GOT3 (cell line): ENCODE measurements at places on chromosomes 3 and 15.
A peak's percentile ranks its signal among the peaks of the same experiment; 100 is the strongest.

DNA sequence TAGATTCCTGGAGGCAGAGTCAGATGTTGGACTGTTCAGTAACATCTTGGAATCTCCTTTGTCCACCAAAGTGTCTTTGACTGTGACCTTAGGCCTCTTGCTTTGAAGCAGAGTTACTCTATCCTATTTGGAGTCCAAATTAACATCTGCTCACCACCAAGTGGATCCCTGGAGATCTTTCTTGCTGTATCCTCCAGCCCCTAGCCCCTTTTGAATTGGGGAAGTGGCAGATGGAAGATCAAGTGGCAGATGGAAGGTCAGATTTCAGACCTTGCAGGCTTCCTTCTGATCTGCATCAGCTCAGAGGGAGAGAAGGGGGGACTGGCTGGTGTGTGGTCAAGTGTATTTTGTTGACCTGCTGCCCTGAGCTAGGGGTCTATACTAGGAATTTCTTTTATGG is 125.0 kb upstream of the ROPN1 start:
- no peak for DNase-seq

DNA sequence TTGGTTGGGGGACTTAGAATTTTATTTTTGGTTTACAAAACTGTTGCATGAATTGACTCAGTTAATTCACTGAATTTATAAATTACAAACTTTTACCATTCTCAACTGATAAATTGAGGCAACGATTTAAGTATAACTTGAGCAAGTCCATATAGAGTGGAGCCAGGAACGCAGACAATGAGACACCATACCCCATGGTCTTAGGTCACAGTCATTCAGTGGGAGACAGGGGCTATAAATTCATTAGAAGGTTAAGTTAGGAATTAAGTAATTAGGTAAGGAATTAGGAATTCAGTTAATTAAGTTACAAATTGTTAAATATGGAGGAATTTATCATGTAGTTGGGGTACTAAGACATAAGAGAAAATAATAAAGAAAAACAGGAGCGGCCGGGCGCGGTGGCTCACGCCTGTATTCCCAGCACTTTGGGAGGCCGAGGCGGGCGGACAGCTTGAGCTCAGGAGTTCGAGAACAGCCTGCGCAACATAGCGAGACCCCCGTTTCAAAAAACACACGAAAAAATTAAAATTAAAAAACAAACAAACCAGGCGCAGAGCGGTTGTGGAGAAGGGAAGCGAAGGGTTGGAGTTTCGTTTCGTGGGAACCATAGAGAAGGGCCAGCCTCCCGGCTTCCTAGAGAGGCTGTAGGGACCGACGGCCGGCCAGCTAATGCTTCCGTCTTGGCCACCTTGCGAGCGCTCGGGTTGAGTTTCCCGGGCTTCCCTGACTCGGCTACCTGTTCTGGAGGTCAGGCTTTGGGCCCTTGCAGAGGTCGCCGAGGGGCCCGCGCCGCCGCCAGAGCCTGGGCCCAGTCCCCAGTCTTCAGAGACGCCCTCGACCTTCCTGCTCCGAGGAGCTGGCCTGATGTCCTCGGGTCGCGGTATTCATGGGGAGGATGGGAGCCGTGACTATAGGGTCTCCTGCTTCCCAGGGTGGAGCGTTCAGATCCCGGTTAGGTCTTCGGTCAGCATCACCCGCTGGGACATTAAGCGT is at the start of gene ZNF619:
TSS of gene ZNF619 (plus strand) at position 645 of the 993 bp plus-strand sequence. CDS start 858 bp downstream, outside the sequence.
- no peak for DNase-seq

DNA sequence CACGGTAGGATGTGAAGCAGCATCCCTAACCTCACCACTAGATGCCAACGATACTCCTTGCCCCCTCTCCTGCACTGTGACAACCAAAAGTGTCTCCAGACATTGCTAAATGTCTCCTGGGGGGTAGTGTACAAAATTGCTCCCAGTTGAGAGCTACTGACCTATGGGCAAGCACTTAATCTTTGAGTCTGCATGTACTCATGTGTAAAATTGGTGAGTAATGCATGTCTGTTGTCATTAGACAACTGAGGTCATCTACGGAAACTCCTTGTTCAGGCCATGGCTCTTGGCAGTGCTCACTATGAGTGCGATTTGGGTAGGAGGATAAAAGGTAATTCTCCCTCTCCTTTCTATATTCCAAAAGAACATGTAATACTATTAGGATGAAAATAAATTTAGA is 29.2 kb downstream of the PDHB start:
- DNase-seq = no peak

GRCh38 chr3:113275258-113275556 is 63.9 kb downstream of the BOC start:
- DNase-seq = no peak

- no peak for DNase-seq
Observed at GRCh38 chr3:134252766-134253165, 2.1 kb upstream of the RYK start.

DNA sequence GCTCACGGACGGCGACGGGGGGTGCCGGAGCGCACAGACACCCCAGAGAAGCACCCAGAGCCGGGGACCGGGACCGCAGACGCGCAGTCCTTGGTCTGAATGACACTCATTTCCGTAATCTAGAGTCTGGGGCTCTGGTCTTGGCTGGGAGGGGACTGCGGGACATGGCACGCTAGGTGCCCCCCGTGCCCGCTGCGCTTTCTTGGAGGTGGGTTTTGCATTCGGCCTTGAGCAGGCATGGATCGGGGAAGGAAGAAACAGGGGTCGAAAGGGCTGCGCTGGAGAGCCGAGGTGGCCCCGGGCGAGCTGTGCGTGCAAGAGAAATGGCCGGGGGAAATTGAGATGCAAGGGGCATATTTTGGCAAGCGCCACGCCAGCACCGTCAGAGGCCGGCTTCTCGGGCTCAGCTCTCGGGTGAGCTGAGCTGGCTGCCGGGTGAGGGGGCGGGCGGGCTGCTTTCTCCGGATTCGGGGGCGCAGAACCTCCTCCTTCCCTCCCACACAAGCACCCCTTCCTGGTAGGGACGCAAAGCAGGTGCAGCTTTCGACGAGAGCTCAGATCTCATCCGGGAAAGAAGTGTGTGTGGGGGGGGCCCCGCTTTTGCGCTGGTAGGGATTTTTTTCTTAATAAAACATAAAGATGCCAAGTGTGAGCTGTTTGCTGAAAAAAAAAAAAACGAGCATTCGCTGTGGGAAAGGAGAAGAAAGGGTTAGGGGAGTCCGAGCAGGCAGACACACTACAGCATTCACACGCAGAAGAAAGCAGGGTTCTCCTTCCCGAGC is 963 bp upstream of the NTRK3 start:
- no peak for DNase-seq

- DNase-seq = no peak
Observed at GRCh38 chr3:178304758-178305467, 231.3 kb upstream of the KCNMB2 start.

DNA sequence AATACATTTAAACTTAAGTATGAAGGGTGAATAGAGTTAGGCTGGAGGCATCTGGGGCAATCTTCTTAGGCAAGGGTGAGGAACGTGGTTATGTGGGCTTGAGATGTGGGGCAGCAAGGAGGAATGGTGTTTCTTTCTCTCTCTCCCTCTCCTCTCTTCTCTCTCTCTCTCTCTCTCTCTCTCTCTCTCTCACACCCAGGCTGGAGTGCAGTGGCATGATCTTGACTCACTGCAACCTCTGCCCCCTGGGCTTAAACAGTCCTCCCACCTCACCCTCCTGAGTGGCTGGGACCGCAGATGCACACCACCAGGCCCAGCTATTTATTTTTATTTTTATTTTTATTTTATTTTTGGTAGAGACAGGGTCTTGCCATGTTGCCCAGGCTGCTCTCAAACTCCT is 4.0 kb upstream of the MGA start:
- no peak for DNase-seq

- no peak for DNase-seq
Observed at GRCh38 chr3:124142389-124142970, 150.6 kb upstream of the ROPN1 start.

DNA sequence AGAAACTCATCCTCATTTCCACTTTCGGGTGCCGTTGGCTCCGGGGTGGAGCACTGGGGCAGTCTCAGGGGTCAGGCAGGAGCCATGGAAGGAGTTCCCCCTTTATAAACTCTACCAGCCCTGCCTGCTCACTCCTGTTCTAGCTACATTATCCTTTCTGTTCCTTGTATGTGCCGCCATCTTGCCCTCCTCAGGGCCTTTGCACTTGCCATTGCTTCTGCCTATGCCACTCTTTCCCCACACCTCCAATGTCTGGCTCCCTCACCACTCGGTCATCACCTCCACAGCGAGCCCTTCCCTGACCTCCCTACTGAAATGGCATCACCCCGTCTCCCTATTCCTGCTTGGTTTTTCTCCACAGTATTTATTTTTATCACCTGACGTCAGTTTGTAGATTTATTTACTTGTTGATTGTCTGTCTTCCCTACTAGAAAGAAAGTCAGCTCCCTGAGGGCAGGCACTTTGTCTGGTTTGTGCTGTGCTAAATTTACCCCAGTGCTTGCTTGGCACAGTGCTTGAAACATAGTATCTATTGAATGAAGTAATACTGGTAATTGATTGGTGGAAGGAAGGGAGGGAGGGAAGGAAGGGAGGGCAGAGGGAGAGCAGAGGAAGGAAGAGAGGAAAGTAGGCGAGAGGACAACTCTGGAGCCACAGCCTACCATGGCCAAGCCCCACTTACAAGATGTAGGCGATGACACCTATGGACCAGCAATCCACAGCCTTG is 8.8 kb downstream of the CAMK1 start:
- DNase-seq = no peak

DNA sequence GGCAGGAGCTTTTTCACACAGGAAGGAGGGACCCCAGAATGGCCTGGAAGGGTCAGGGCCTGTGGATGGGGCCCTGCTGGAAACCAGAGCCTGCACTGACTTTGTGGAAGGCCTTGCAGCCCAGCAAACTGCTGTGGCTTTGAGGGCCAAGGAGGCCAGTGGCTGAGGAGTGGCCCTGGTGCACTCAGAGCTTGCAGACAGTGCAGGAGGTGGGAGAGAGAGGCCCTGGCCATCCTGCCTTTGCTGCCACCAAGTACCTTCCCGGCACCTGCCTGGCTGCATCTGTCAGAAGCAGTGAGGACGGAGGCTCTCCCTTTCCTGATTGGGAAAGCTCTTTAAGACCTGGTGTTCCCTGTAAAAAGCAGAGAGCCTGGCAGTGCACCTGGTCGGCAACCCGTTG is 6.4 kb downstream of the PSTPIP1 start:
- DNase-seq = no peak

DNA sequence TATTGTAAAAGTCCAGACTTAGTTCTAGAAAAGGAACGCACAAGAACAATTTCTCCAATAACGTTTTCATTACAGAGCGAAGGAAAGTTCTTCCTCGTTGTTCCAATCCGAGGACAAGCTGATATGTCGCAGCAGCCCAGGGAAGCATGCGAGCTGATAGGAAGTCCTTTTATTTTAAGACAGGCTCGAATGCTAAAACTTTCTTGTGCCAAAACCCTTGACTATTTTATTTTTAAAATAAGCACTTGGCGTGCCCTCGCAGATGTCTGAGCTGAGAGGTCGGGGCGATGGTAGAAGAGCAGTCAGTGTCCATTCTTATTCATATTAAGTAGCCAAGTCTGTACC is 433 bp upstream of the MITF start:
- no peak for DNase-seq

GRCh38 chr3:15989419-15989818 is 185.1 kb upstream of the GALNT15 start:
- no peak for DNase-seq

- DNase-seq = no peak
Observed at GRCh38 chr3:150248116-150248887, 159.8 kb upstream of the TSC22D2 start.

DNA sequence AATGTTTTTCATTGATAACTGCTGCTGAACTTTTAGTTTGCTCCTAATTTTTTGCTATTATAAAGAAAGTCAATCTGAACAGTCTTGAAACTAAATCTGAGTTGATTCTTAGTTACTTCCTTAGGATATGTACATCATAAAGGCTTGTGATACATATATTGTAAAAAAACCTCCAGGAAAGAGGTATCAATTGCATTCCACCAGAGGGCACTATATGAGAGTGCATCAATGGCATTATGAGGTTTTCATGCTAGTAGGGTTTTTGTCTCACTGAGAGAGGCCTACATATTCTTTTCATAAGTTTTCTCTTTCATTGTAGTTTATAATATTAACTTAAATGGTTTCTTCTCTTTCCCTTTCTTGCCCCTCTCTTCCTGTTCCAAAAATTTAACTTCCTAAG is 46.9 kb downstream of the PIK3R4 start:
- DNase-seq = no peak

DNA sequence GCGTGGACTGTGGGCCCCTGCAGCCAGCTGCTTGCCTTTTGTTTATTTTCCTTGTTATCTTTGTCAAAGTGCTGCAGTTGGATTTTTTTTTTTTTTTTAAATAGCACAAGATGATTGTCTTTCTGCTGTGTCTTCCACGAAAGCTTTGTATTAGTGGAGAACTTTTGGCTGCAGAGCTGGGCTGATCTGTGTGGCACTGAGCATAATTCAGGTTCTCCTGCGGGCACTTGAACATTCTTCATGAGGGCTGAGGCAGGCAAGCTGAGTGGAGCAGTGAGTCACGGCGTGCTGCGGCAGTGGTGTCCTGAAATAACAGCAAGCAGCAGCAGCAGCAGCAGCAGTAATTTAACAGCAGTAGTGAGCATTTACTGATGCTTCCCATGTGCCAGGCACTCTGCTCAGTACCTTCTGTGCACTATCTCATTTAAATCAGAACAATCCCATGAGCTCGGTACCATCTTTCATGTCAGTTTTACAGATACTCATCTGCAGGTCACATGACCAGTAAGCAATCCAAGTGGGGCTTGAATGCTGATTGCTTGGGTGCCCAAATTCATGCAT is 45.8 kb downstream of the MITF start:
- peak; percentile 13 for DNase-seq

- no peak for DNase-seq
Observed at GRCh38 chr3:63562323-63562722, 90.2 kb upstream of the SNTN start.

DNA sequence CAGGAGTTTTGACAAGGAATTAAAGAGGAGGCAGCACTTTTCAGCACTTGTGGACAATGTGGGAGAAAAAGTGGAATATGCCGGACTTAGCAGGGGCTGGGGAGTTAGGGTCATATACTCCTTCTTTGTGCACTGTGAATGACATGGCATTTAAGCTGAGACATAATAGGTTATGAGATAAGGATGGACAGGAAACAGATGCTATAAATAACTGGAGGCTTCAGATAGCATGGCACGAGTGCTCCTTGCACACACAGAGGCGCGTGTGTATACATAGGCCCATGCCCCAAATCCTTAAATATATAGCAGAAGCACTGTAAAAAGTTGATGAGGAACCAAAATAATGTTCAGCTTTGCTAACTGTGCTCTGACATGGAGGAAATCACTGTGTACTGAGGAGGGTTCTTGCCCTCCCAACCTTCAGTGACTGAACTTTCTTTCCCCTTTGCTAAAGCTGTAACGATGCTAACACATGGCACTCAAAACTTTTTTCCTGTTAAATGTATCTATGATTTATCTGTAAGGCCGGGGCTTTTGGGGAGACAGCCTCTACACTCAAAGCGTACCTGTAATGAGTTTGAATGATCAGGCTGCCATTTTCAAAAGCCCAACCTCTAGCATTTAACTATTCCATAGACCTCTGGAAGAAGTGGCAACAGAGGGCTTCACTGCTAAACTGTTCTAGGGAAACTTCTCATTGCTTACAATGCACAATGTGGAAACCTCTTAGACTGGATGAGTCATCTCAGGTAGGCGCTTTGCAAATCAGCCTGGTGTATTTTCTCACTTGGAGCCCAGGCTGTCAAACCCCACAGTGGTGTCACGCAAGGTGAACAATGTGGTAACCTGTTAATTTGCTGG is 784.6 kb downstream of the NR2F2 start:
- no peak for DNase-seq

- no peak for DNase-seq
Observed at GRCh38 chr3:186551387-186551786, 7.2 kb upstream of the CRYGS start.

GRCh38 chr3:104437891-104438290 is 928.8 kb upstream of the ALCAM start:
- DNase-seq = no peak

GRCh38 chr3:168839653-168840052 is 743.9 kb upstream of the GOLIM4 start:
- DNase-seq = no peak
